Effector CD8-positive, alpha-beta T cell (primary cell): ENCODE measurements at places on chromosomes 4 and X.

- DNase-seq = no peak
Measured at GRCh38 chrX:129997086-129997485, 14.7 kb downstream of the BCORL1 start.

- peak; percentile 30 for DNase-seq
Measured at GRCh38 chr4:120071192-120071795, 4.6 kb upstream of the MAD2L1 start.

- no peak for DNase-seq
Measured at GRCh38 chr4:62168681-62169080, 968.6 kb downstream of the ADGRL3 start.

GRCh38 chr4:766559-767283, 59.2 kb downstream of the CPLX1 start:
- no peak for DNase-seq

- DNase-seq = no peak
Measured at GRCh38 chr4:88101165-88101564, 57.3 kb downstream of the ABCG2 start.

- no peak for DNase-seq
Measured at GRCh38 chrX:19177721-19178120, 55.5 kb upstream of the ADGRG2 start.

- no peak for DNase-seq
Measured at GRCh38 chr4:112311516-112311915, 14.3 kb downstream of the ALPK1 start.

- DNase-seq = no peak
Measured at GRCh38 chr4:139624441-139625092, 41.1 kb upstream of the MGST2 start.

DNA sequence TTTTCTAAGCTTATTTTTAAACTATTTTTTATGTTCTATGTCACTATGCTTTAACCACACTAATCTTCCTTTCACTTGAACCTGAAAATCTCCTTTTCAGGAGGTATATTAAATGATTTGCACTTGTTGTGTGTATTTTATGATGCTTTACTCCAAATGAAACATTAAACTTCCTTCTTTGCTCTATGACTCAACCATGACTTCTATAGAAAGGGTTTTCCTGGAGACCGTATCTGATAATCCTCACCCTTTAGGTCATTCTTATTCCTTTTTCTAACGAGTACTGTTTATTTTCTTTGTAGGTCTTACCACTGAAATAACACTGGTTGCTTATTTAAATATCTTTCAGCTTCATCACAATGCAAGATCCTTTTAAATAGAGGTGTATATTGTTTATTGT, 1163.2 kb downstream of the PCDH18 start:
- DNase-seq = no peak

GRCh38 chrX:9518051-9518450, 53.2 kb downstream of the TBL1X start:
- DNase-seq = no peak

- no peak for DNase-seq
Measured at GRCh38 chrX:31038575-31039326, 33.1 kb downstream of the FTHL17 start.

- DNase-seq = no peak
Measured at GRCh38 chr4:98094118-98094517, 49.2 kb downstream of the STPG2 start.

DNA sequence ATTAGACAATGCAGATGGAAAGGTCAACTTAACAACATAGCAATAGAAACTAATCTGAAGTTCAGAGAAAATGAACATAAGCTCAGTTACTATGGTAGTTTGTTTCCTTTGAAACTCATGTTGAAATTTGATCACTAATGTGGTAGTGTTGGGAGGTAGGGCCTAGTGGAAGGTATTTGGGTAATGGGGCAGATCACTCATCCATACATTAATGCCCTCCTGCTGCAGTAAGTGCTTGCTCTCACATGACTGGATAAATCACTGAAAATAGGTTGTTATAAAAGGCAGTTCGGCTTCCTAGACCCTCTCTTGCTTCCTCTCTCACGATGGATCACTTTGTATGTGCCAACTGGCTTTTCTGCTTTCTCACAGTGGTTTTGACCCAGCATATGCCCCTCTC, 567.4 kb upstream of the GALNT7 start:
- DNase-seq = no peak

DNA sequence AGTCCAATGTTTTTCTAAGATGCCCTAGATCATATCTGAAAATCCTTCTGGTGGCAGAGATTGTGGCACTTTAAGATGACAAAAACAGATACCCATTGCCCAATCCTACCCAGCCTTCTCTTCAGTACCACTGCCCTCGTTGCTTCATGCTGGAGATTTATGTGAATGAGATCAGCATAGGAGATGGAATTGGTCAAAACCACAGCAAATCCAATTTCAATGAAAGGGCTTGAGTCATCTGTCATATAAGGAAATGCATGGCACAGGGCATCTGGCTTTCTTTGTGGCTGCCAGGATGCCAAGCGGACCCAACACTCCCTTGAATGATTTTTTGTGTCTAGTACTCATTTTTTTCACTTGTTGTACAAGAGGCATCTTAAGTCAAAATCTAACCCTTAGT, 16.8 kb downstream of the AFF2 start:
- no peak for DNase-seq

DNA sequence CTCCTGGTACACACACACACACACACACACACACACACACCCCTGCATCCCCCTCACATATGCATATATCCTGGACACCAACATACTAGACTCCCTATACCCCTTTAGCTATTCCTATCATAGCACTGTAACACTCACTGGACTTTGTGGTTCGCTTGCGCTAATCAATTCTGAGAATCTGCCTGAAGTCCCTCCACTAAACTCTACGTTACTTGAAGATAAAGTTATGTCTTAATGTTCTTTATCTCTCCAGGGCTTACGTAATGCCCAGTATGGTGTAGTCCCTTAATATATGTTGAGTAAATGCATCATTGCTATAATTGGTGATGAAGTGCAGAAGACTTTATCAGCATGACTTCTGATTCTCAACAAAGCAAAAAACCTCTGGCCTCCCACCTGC, 32.3 kb downstream of the PTCHD1 start:
- no peak for DNase-seq

DNA sequence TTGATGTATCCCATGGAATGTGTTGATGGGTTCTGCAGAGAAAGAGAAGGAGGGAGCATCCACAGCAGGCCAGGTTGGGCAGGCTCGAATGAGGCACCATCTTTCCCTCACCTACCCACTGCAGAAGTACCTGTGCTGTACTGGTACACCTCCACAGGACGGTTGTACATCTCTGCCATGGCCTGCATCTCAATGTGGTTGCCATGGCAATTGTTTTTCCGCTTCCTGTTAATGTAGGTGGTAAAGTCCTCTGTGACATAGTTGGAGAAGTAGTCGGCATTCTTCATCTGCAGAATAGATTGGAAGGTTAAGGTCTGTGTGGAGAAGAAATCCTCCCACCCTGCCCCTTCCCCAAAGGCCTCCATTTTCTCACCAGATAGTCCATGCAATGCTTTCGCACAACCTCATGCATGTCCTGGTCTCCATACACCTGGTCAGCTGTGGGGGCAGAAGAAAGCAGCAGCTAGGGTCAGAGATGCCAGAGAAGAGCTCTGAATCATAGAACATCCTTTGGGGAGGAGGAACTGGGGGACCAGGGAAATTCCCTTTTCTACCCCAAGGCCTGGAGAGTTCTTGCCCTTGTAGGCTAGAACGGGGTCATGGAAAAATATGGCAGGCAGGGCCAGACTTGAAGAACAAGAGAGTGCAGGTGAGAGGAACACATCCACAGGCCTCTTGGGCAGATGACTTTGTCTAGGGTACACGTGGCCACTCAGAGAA, 15.9 kb upstream of the PIM2 start:
- DNase-seq = no peak

DNA sequence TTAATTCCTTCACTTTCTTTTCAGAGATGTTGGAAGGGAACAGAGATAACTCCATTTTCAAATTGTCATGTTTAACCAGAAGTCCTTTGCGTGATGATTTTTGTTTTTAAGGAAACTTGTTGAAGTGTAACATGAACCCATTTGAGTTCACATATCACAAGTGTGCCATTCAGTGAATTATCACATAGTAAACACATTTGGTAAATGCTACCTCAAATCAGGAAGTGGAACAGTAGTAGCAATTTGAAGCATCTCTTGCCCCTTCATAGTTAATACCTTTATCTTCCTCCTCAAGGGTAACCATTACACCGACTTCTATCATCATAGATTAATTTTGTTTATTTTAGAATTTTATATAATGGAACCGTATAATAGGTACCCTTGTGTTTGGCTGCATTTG, 35.8 kb downstream of the KDM6A start:
- no peak for DNase-seq

DNA sequence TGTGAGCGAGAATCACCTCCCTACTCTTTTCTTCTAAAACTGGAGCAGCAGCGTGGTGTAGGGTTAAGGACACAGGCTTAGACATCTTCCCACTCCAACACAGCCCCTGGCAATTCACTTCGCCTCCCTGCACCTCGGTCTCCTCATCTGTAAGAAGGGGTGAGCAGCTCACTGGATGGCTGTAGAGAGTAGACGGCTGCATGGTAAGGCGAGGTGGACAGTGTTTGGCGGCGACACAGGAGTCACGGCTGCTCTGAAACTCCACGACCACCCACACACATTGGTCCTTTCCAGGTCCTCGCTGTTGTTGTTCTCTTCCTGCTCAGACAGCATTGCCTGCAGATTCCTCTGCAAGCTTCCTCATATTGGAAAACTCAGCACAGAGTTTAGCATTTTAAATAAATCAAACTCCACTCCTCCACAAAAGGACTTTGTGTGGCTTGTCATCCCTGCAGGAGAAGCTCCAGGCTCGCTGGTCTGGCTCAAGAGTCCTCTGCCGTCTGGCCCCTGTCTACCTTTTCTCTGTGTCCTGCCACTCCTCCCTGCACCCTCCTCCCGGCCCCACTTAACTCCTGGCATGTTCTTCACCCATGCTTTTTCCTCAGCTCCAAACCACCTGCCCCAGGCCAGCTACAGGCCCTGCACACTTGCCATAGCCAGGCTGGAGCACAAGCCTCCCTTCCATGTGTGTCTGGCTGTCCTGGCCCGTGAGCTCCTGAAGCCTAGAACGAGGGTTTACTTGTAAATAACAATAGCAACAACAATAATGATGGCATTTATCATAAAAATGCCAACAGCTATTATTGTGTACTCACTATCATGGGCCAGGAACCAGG, 41.3 kb upstream of the CRMP1 start:
- DNase-seq = no peak

- no peak for DNase-seq
Measured at GRCh38 chr4:128556756-128557155, 252.7 kb upstream of the JADE1 start.

DNA sequence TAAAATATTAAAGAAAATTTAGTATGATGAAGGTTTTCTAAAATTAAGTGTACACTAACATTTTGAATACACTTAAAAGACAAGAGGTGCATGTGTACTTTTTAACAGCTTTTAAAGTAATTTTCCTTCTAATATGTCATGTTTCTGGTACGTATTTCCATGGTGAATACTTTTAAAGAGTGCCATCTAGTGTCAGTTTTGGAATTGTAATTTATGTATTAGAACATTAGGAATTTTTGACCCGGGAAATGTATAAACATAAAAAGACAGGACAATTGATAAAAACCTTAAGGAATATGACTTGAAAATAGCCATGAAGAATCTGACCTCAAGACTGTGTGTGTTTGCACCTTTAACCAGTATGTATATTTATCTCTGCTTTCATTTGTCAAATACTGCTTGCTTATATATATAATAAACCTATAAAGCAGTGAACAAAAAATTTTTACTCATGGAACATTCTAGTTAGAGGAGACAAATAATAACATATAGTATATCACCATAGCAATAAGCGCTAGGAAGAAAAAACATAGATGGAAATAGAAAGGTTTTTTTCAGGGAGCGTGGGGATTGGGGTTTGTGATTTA, 7.2 kb downstream of the GSTCD start:
- DNase-seq = no peak

- DNase-seq = no peak
Measured at GRCh38 chr4:14299166-14299565, 671.6 kb upstream of the BOD1L1 start.

- no peak for DNase-seq
Measured at GRCh38 chrX:129782706-129783105, 3.0 kb downstream of the SASH3 start.

DNA sequence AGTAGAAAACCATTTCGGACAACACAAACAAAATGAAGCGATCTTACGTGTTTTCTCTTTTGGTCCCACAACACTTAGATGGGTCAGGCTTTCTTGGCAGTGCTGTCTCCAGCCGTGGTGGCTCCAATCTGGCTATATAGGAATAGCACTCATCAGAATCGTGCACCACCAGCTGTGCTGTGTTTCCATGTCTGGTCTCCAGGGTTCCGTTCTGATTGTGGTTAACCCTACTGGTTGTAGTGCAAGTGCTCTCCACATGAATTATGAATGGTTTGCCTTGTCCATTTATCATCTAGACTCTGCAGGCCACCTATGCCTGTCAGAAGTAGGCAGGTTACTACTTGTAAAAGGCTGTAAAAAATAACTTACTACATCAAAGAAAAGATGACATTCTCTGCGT, 536.3 kb downstream of the IQCM start:
- no peak for DNase-seq

DNA sequence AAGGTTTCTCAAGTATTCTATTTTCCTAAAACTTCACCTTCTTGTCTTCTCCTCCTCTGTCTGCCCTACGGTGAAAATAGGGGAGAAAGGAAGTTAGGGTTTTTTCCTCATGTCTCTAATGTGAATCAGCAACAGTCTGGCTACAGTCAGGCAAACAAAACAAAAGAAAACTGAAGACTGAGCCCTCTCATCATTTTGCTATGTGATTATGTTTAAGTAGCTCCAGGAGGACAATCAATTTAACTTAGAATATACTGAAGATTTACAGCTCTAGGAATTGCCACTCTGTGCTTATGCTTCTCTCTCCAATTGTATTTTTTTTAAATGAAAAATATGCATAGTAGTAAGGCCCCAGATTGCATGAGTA, 316.2 kb downstream of the GPAT3 start:
- DNase-seq = no peak

- DNase-seq = no peak
Measured at GRCh38 chrX:94908171-94908570, 1234.2 kb downstream of the FAM133A start.

- no peak for DNase-seq
Measured at GRCh38 chr4:80874979-80875378, 155.5 kb upstream of the BMP3 start.

- DNase-seq = no peak
Measured at GRCh38 chr4:115234405-115235093, 121.1 kb upstream of the NDST4 start.

- DNase-seq = no peak
Measured at GRCh38 chr4:120561648-120562047, 360.9 kb downstream of the PRDM5 start.

DNA sequence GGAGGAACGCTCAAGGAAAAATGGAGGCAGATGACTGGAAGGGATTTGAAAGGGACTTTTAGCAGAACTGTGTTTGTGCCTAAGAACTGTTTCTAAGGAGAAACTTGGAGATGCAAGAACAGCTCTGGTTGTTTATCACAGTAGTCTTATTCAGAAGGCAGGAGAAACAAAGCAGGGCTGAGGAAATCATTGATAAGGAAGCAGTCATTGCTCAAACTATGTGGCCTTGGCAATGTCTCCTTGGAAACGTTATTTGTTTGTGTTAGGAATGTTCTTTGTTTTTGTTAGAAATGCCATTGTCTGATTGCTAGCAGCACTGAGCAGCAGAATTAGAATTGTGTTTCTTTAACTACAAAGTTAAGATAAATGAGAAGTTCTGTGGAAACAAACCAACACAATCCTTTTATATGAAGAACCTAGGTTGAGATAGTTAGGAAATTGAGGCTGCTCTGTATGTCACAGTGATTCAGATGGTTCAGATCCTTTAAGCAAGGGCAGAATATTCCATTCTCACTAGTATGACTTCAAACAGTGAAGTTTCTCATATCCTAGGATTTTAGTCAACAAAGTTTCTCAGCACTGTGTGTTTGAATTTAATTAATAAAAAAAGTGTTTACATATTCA, 1191.3 kb upstream of the IGFBP7 start:
- no peak for DNase-seq
